ENCODE measurements at places on chromosomes 2 and 18.

GRCh38 chr2:104863146-104863467 is 9.2 kb downstream of the POU3F3 start:
- no peak for DNase-seq

- DNase-seq: no peak
Measured at GRCh38 chr18:32308493-32309120, 118.8 kb downstream of the MEP1B start.

DNA sequence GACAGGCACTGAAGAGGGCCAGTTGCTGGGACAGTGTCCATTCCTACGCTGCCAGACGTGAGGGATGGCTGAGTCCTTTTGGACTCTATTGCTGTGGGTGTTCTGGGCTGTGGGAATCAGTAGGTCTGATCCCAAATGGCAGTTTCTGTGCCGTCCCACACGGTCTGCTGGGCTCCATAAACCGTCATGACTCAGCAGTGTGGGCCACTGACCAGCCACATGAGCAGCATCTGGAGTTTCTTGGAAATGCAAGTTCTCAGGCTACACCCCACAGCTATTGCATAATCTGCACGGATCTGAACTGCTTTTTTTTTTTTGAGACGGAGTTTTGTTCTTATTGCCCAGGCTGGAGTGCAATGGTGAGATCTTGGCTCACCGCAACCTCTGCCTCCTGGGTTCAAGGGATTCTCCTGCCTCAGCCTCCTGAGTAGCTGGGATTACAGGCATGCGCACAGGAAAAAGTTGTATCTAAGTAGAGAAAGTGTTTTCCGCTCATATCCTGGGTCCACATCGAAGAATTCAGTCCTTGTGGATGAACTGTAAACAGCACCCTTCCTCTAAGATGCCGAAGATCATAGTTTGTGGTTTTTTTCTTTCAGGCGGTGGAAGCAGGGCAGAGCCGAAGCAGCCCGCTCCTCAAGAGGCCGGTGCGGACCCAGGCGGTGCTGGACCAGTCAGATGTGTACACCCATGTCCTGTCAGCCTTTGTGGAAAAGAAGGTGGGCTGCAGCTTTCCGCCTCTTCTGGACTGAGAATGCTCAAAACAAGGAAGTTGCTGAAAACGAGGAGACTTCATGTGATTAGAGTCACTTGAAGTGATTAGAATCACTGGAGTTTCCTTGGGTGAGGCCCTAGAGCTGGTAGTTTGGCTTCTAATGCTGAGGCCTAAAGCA is 25.5 kb downstream of the RMC1 start:
- no peak for DNase-seq

DNA sequence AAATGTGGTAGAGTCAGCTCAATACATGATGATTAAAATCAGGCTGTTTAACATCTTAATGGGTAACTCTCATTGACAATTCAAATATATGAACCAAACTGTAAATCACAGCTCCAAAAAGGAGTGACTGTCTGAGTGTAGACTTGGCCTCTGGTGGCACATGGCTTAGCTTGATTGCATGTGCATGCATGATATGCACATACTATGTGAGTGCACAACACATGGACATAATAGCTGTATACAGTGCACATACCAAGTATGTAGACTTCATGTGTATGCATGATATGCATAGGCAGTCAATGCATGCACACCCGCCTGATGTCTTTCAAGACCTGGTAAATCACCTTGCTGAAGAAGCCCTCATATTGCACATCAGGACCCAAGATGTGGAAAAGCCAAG is 252.0 kb upstream of the SOX11 start:
- no peak for DNase-seq

- no peak for DNase-seq
Measured at GRCh38 chr2:60806988-60807681, 51.1 kb downstream of the PAPOLG start.
